Heart right ventricle (tissue), 16 donors: ENCODE measurements at places on chromosomes 12 and 14. TPM values are rescaled to one million over a fixed set of nuclear protein-coding genes. Genes with fewer than 3 reads are reported as not detected.

The TEP1 gene
- 8.6 TPM for total RNA-seq

DNA sequence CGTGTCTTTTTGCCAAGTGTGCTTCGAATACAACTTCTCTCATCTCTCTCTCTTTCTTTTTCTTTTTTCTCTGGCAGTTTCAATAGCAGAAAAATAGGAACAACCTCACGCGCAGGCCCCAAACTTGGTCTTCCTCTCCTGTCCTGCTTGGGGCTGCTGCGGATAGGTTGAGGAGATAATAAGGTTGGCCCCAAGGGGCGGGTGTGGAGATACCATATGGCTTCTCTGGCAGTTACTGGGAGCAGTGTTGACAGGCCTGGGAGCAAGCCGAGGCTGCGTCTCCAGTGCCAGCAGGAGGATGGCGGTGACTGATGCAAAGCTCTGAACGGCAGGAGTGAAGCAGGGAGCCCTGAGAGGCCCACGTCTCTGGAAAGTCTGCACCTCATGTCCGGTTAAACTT, 89.5 kb upstream of the MANSC4 start:
- no peak overlapping the region for H3K4me3 ChIP-seq
- no peaks in the 10 kb centered on the region for H3K36me3 ChIP-seq
- H3K4me1 ChIP-seq = peaks cover 6% of the 10 kb centered on the region
- peak overlapping the region; percentile 6 for H3K27ac ChIP-seq
- H3K27me3 ChIP-seq = no peaks in the 10 kb centered on the region

DNA sequence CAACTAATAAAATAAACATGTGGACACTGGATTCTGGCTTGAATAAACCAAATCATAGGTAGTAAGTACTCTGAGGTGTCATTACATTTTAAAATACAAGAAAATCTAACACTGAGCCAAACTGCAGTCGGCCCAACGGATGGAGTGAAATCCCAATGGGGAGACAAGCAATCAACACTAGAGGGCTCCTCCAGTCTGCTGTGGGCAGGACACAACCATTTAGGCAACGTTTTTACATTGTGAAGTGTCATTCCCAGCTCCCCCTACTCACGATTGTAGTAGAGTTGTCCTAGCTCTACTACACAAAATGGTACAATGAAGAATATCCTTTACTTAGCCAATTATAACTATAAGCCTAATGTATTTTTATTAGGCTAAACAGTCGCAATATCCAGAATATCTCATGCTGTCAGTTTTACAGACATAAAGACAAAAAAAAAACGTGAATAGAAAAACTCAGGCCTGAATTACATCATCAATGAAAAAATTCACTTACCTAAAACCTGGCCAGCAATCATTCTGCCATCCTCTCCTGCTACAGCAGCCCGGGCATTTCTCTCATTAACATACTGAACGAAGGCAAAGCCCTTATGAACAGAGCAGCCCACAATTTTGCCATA, 35.7 kb downstream of the HNRNPC start:
- no peak overlapping the region for H3K27ac ChIP-seq
- H3K27me3 ChIP-seq = no peaks in the 10 kb centered on the region
- H3K4me1 ChIP-seq = peaks cover 3% of the 10 kb centered on the region
- H3K36me3 ChIP-seq = peaks cover 82% of the 10 kb centered on the region

- no peaks in the 10 kb centered on the region for H3K36me3 ChIP-seq
- no peaks in the 10 kb centered on the region for H3K4me1 ChIP-seq
- H3K4me3 ChIP-seq = no peak overlapping the region
- no peaks in the 10 kb centered on the region for H3K27me3 ChIP-seq
Measured at GRCh38 chr14:63524537-63525155, 18.5 kb downstream of the PPP2R5E start.

- no peaks in the 10 kb centered on the region for H3K27me3 ChIP-seq
- no peak overlapping the region for H3K4me3 ChIP-seq
- no peak for DNase-seq
- no peak overlapping the region for H3K27ac ChIP-seq
- H3K36me3 ChIP-seq = peaks cover 5% of the 10 kb centered on the region
Measured at GRCh38 chr14:50353126-50353525, 41.0 kb downstream of the DMAC2L start.

The CRIP1 gene
- total RNA-seq = 52.3 TPM

The SLC41A2 gene
- 3.5 TPM for total RNA-seq
